ENCODE measurements at places on chromosomes 6 and 20. TPM values are rescaled to one million over a fixed set of nuclear protein-coding genes. Genes with fewer than 3 reads are reported as not detected.

CRISP1 gene
- total RNA-seq: not detected

CRISP3 gene
- total RNA-seq: not detected

RIMS4 gene
- total RNA-seq: 0.35 TPM

RAD21L1 gene
- 0.25 TPM for total RNA-seq

LY6G6F gene
- not detected for total RNA-seq

PHACTR1 gene
- total RNA-seq: not detected

UST gene
- total RNA-seq: 0.12 TPM

RBPJL gene
- not detected for total RNA-seq

TP53TG5 gene
- not detected for total RNA-seq

SAPCD1 gene
- total RNA-seq: 4.7 TPM

CDH26 gene
- total RNA-seq: 0.22 TPM

DNA sequence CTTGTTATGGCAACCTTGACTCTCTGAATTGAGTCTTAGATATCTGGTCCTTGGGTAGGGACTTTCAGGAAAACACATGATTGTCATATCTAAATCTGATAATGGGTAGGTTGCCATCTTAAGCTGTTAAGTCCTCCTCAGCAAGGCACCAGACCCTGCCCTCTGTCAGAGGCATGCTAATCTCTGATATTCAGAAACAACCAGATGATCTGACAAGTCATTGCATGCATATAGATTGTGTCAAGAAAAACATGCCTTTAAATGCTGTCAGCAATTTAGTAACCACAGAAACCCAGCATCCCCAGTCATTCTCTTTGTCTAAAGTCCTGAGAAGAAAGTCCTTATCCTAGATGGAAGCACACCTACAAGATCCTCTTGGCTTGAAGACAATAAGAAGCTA is 149.1 kb downstream of the EDN1 start:
- no peak for DNase-seq

GRCh38 chr20:58174708-58175280 is 53.7 kb downstream of the ANKRD60 start:
- DNase-seq: no peak

- no peak for DNase-seq
These were observed 49.0 kb downstream of the RREB1 start for GRCh38 chr6:7156643-7157278.

GRCh38 chr6:36195471-36196112 is 952 bp upstream of the BRPF3 start:
- DNase-seq: no peak

GRCh38 chr20:59318803-59319202 is 18.4 kb downstream of the EDN3 start:
- DNase-seq: no peak

DNA sequence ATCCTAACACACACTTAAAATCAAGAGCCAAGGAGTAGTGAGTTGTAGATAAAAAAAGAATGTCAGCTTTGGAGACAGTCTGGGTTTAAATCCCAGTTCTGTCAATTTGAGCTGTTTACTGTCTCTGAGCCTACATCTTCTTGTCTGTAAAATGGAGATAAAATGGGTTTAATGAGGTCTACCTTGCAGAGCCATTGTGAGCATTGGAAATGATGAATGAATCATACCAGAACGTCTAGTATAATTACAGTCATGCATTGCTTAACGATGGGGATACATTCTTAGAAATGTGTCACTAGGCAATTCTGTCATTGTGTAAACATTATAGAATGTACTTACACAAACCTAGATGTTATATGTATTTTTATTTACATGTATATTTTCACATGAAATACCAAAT is 17.6 kb upstream of the SGK2 start:
- no peak for DNase-seq

DNA sequence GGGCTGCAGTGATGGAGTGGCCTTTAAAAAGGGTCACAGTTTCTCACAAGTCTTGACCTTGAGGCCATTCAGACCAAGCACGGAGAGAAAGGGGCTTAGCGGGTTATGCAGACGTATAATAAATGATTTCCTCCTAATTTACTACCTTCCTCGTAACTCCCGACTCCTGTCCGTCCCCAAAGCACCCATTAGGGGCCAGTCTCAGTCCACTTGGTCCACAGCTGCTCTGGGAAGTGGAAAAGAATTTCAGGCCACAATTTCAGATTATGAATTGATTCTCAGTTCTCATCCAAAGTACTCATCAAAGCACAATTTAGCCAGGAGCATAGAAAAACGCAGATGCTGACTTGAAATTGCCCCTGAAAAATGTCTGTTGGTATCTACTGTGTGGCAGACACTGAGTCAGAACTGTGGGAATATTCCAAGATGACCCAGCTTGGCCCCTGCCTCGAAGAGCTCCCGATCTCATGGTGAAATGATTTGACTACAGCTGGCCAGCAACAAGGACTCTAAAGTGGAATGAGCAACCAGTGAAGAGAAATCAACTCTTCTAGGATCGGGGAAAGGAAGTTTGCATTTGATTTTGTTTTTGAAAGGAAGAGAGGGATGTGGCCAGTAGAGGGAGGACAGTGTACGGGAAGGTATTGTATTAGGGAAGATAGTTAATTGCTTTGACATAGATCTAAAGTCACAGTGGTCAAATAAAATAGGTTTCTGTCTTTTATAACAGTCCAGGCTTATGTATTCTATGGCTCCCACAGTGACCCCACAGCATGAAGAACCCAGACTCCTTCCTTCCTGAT is 15.2 kb upstream of the STK35 start:
- DNase-seq: no peak

DNA sequence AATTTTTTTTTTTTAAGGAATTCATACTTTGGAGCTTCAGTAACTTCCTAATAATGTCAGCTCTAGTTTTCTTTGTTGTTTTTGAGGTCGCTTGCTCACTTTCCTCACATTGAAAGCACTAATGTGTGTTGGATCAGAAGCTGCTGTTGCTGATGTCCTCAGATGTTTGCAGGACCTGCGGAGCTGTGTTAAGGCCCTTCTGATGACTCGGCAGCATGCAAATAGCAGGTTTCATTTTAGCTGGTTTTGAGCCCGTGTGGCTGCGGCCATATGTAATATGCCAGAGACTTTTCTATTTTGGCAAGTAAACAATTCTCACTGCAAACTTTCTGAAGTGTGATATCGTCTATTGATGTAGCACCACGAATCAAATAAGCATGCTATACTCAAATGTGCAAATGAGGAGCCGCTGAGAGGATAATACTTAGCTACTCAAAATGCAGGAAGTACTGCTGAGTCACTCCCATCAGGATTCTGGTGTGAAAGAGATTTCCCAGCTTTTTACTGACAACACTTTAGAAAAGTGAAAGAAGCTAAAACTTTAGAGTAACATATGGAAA is 187.8 kb downstream of the SASH1 start:
- peak; percentile 62 for DNase-seq

- no peak for DNase-seq
These were observed 163.1 kb upstream of the THEMIS start for GRCh38 chr6:128063850-128064539.

DNA sequence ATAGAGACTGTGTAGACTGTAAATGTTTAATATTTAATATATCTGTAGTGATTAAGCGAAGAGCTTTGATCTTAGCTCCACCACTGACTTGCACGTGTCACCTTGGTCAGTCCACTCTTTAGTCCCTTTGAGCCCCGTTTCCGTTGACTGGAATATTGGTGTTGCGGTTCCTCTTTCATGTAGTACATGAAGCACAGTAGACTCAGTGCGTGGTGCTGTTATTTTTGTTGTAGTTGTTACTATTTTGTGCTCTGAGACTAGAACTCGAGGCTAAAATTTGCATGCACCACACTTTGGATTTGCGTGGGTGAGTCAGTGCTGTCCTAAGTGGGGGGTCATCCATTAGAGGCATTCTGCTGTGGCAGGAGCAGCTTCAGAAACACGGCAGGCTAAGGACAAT is 291.4 kb downstream of the QKI start:
- DNase-seq: no peak

DNA sequence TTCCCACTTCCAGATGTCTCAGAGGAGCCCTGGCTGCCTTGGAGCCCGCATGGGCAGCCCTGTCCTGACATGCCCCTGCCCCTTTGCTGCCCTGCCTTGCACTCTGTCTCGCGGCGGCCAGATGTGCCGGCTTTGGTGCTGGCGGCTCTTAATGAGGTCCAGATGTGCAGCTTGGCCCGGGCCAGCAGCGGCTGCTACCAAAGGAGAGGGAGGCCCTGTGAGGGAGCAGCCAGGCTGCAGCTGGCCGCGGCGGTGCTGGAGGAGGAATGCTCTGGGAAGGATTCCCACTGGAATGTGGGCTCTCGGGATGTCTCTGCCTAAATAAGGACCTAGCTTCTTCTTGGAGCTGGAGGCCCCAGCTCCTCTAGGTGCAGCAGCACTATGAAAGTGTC is 72.4 kb downstream of the FGD2 start:
- DNase-seq: no peak

GRCh38 chr6:12371151-12371550 is 81.0 kb downstream of the EDN1 start:
- DNase-seq: no peak

DNA sequence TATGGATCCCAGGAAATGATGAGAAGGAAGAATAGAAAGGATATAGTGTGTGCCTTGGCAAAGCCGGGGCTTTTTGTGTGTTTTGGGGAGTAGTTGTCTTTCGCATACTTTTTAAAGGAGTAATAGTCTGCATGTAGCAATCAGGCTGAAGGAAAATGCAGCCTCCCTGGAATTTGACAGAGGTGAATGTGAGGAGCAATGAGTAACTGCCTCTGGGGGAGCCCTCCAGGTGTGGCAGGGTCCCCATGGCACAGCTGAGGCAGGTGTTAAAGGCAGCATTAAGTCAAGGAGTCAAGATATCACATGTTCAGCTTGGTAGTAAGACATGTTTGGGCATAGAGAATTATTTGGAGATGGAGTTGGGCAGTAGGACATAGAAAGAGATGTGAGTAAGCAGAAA is 203.1 kb downstream of the C6orf118 start:
- no peak for DNase-seq

DNA sequence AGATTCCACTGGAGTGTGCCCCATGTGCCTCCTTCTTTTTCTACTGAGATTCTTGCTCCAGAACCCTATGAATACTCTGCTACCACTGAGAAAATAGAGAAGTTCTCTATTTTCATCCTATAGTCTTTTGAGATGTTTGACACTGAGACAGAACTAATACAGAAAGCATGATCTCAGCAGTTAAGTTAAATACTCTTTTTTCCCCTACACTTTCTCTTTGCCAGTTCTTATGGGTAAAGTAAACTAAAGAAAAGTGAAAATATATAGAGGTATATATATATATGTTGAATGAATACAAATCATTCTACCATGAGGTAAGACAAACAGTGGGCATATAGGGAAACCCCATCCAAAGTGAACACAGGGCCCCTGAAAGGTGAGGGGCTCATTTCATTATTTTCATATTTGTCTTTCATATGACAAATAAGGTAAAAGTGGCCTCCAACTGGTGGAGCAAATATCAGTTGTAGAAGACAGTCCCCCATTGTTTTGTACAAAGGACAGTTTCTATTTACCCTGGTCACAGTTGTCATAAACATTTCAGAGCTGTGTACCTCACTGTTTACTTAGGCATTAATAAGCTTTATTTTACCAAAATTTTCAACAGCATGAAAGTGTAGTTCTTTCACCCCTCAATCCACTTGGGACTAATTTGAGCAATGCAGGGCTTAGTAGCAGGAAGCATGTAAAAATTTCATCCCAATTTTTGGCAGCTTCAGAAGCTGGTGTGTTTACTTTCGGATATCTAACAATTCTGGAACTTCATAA is 188.3 kb upstream of the MARCKS start:
- no peak for DNase-seq

- no peak for DNase-seq
These were observed 44.1 kb downstream of the PTK7 start for GRCh38 chr6:43120101-43120763.

DNA sequence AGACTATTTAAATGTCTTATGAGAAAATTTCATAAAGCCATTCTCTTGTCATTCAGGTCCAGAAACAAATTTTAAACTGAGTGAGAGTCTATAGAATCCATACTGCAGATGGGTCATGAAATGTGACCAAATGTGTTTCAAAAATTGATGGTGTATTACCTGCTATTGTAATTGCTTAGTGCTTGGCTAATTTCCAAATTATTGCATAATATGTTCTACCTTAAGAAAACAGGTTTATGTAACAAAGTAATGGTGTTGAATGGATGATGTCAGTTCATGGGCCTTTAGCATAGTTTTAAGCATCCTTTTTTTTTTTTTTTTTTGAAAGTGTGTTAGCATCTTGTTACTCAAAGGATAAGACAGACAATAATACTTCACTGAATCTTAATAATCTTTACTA is 5.0 kb downstream of the MARCKS start:
- no peak for DNase-seq

GRCh38 chr20:3763671-3764601 is 3.6 kb downstream of the ADISSP start:
- DNase-seq: no peak

DNA sequence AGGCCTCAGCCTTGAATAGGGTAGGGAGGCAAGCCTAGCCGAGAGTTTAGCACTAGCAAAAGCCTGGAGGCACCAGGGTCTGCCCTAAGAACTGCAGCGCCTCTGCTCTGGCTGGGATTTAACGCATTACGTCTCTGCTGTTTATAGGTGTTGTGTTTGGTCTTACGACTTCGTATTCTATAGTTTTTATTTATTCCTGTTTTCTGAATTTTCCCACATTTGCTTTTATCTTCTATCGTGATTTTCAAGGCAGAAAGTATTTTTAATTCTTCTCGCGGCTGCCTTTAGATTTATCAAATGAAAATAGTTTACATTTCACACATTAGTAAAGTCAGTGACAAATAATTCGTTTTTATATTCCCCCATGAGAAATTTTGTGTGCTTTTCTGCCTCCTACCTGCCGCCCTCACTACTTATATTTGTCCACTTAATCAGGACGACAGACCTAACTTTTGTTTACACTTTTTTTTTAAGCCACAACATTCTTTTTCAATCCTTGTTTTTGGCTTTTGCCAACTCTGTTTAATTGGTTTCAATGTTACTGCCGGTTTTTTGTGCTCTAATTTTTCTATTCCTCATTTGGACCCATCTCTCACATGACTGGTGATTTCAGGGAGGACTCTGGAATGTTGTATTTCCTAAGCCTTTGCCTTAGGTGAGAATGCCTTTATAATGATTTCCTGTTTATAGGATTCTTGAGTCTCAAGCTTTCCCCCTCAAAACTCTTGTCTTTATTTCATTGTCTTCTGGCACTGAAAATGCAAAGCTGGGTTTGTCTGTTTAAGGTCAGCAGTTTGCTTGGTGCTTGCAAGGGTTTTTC is 1.3 kb upstream of the LZTS3 start:
- DNase-seq: no peak

- no peak for DNase-seq
These were observed 149.3 kb downstream of the TAF4 start for GRCh38 chr20:61916318-61916891.

GRCh38 chr6:154874773-154875592 is 120.1 kb upstream of the TIAM2 start:
- no peak for DNase-seq

- no peak for DNase-seq
These were observed 30.1 kb downstream of the CMTR1 start for GRCh38 chr6:37463110-37463509.

GRCh38 chr6:113246186-113246585 is 611.0 kb upstream of the MARCKS start:
- DNase-seq: no peak

DNA sequence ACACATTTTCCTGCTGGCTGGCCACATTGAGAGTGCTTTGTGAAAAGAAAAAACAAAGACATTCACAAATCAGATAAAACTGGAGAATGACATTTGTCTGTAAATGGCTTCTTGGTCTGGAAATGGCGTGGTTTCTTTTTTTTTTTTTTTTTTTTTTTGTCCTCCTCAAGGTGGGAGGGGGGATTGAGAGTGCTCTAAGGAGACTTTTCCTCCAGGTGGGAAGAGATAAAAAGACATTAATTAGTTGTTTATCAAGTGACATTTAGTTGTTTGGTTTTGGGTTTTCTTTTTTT is 40.4 kb downstream of the GNAS start:
- DNase-seq: no peak

- DNase-seq: no peak
These were observed 1.4 kb downstream of the TUBB2B start for GRCh38 chr6:3226042-3226441.
